Activated T-helper 2 cell treated with anti-CD3 and anti-CD28 coated beads, Interferon-gamma antibody, Interleukin-2, Interleukin-4, amounts not matched to agents 10 μg/mL and 5 μg/mL and 100 μg/mL, durations not matched to agents 14 hours and 24 hours and 36 hours (primary cell): ENCODE measurements at places on chromosomes 7 and 10.

DNA sequence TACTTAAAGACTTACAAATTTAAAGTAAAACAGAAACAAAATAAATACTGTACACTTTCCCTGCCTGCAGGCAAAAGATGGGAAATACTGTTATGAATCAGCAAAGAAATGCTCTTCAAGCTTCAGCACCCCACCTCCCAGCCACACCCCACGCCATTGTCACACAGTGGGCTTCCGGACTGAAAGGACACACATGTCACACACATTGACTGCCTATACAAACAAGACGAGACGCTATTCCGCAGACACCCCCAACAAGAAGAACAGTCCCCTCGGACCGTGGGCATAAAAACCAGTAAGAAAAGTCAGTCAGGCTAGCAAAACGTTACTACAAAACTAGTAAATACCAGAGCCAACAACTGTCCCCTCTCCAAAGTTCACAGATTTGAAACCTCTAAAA, 22.2 kb upstream of the PARP12 start:
- peak; percentile 36 for DNase-seq

DNA sequence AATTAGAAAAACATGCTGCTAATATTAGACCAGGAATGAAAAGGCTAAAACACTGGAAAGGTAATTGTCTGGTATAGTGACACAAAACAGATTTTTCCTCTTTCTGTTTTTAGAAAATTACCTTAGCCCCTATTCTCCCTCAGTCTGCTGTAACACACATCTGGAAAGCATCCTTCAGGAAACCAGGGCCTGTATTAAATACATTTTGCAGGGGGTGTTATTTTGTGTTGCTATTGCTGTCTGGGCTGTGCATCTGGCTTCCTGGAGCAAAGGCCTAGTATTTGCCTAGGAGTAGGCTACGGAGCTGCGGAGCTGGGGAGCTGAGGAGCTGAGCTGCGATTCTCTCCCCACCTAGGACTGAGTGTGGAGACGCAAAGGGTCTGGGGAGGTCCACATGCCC, 169.3 kb downstream of the GFRA1 start:
- DNase-seq: no peak

DNA sequence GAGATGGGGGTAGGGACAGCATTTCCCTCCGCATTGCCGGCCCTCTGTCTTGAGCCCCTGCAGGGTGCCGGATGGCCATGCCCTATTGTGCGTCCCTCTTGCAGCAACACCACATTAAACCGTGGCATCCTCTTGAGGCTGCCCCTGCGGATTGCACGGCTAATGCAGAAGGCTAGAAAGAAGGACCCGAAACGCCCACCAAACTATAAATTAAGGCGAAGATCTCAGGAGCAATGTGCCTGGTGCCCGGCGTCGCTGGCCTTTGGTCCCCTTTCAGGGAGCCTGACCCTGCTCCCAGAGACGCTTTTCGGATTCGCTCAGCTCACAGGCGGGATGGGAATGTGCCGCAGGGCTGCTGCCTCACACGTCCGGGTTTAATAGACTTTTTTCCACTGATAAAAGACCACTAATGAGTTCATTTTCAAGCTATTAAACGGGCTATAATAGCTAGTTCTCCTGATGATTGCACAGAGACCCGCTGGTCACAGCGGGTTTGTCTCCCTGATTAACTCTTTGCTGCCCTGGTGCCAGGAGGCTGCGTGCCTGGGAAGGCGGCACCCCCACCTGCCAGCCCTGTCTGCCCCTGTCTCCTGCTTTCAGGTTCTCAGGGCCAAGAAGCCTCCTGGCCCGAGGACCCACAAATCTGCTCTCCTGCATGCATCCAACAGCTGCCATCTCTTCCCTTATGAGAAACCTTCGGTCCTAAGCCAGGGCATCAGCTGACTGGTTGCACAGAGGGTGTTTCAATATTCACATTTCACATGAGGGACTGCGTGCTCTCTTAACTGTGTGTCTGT, 128.3 kb downstream of the ADARB2 start:
- no peak for DNase-seq

GRCh38 chr10:78459639-78460037, 426.0 kb downstream of the RPS24 start:
- no peak for DNase-seq

DNA sequence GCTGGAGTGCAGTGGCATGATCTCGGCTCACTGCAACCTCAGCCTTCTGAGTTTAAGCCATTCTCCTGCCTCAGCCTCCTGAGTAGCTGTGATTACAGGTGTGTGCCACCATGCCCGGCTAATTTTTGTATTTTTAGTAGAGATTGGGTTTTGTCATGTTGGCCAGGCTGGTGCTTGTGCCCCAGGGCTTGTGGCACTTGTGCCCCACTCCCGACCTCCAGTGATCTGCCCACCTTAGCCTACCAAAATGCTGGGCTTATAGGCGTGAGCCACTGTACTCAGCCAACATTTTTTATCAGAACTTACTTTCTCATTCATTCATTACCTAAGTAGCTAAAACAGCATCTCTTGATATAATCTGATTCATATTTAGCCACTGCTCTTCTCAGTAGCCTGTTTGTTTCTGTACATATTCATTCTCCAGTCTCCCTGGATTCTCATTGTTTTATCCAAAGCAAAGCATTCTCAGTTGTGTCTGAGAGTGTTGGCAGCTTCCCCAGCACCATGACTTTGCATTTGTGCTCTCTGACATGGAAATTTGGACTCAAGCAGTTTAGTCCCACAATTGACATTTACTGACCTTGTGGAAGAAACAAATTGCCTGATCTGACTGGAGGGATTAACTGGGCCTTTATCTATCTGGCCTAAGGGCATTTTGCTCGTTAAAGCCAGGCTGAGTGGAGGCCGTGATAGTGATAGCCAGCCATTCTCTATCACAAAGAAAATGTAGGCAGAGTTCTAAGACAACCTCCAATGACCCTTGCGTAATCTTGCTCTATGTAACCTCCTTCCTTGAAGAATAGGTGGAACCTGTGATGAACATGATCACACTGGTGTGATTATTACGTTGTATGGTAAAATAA, 44.9 kb downstream of the AKR1B15 start:
- DNase-seq: no peak

GRCh38 chr10:133616371-133617130, 10.0 kb downstream of the FRG2B start:
- DNase-seq: no peak

GRCh38 chr7:117683430-117684175, 189.6 kb downstream of the CTTNBP2 start:
- DNase-seq: no peak
